Regular cardiac myocyte (primary cell): ENCODE measurements at places on chromosomes 2 and 18. TPM values are rescaled to one million over a fixed set of nuclear protein-coding genes. Genes with fewer than 3 reads are reported as not detected.

IL36B gene
- total RNA-seq: not detected in 2 replicates

CYP1B1 gene
- 33.9 and 165 TPM in 2 replicates for total RNA-seq

FBXO11 gene
- 35.3 and 47.4 TPM in 2 replicates for total RNA-seq

NYAP2 gene
- not detected in 2 replicates for total RNA-seq

OSR1 gene
- 12.1 and 21.4 TPM in 2 replicates for total RNA-seq

KLHL41 gene
- 0.38 and 0.85 TPM in 2 replicates for total RNA-seq

C2orf92 gene
- 1.2 and 4.2 TPM in 2 replicates for total RNA-seq

CRACDL gene
- under 0.01 TPM in 1 of 2 replicates, not detected in the other for total RNA-seq

ST8SIA3 gene
- not detected in 2 replicates for total RNA-seq

UGT1A4 gene
- 0.28 TPM in 1 of 2 replicates, not detected in the other for total RNA-seq

FHL2 gene
- 247 and 287 TPM in 2 replicates for total RNA-seq

PRKAG3 gene
- under 0.01 TPM in 1 of 2 replicates, not detected in the other for total RNA-seq

NEU2 gene
- total RNA-seq: not detected in 2 replicates

CPO gene
- under 0.01 TPM in 1 of 2 replicates, not detected in the other for total RNA-seq

PDCD1 gene
- not detected in 2 replicates for total RNA-seq

RNF125 gene
- under 0.01 and 0.28 TPM in 2 replicates for total RNA-seq

CCDC74B gene
- total RNA-seq: 1.5 and 2.3 TPM in 2 replicates

L3MBTL4 gene
- total RNA-seq: under 0.01 TPM in 2 replicates

PROKR1 gene
- not detected in 2 replicates for total RNA-seq

WDCP gene
- total RNA-seq: 11.6 and 18.8 TPM in 2 replicates

PNPT1 gene
- 22.3 and 36.4 TPM in 2 replicates for total RNA-seq

DHRS9 gene
- under 0.01 and 0.19 TPM in 2 replicates for total RNA-seq

HOXD11 gene
- under 0.01 and 0.28 TPM in 2 replicates for total RNA-seq

DSEL gene
- total RNA-seq: 55.0 and 60.0 TPM in 2 replicates
